ENCODE measurements at places on chromosomes 2 and 18.

DNA sequence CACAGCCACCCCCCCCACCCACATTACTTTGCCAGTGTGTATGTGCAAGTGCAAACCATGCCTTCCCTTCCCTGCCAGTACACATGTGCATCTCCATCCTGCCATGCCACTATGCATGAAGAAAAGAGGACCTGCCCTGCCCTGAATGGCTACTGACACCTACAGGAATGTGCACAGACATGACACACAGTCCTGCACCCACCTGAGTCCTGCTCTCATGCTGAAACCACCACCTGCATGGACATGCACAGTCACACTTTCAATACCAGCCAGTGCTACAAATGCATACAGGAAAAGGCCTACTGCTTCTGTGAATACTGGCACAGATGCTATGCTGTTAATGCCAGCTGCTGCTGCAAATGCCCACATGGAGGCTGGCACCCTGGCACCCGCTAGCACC is 334.4 kb upstream of the DLGAP1 start:
- DNase-seq, result no peak

GRCh38 chr2:54813584-54813983 is 90.1 kb downstream of the EML6 start:
- peak; percentile 5 for DNase-seq

GRCh38 chr2:199462347-199462955 is 4.7 kb upstream of the SATB2 start:
- no peak for DNase-seq

DNA sequence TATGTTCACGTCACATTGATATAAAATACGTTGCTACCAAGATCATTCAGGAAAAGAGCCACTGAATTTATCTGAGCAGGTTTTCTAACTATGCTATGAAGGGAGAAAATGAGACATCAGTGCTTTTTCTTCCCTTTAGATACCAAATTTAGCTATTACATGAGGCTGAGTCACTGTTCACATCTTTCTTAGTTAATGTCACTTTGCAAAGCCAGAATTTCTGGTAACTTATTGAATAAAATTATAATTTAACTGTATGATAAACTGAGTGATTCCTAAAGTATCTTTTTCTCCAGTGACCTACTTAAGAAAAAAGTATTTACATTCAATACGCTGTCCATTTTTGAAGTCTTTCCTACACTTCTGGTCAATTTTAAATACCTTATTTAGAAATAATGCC is 22.7 kb downstream of the C1D start:
- no peak for DNase-seq

Measured in cardiac fibroblast (primary cell).